Stimulated activated CD4-positive, alpha-beta T cell treated with anti-CD3 and anti-CD28 coated beads, TNF-alpha, amount 100 ng/mL, for 48 hours (primary cell): ENCODE measurements at places on chromosomes 7 and 10.

DNA sequence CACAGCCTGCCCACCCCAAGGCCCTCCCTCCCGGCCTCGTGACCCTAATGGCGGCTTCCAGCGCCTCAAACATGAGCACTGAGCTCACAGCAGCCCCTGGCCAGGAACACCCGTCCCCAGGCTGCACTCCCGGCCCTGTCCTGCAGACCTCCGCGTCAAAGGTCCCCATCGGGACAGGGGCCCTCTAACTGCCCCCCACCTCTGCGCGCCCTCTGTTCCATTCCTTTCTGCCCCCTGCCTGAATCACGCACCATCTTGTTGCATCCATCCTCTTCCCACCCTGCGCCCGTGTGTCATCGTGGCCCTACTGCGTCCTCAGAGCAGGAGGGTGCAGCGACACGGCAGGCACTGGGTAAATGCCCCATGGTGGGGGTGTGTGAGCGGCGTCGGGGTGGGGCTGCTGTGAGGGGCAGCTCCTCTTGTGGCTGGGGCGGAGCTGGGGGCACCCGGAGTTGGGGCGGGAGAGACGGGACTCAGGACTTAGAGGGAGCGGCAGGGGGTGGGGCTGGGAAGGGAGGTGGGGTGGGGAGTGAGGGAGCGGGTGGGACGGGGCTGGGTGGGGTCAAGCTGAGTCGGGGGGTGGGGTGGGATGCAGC lies 13.4 kb downstream of the SLC29A4 start:
- no peak for DNase-seq

GRCh38 chr7:101998906-101999240 lies 181.4 kb downstream of the CUX1 start:
- DNase-seq: no peak

DNA sequence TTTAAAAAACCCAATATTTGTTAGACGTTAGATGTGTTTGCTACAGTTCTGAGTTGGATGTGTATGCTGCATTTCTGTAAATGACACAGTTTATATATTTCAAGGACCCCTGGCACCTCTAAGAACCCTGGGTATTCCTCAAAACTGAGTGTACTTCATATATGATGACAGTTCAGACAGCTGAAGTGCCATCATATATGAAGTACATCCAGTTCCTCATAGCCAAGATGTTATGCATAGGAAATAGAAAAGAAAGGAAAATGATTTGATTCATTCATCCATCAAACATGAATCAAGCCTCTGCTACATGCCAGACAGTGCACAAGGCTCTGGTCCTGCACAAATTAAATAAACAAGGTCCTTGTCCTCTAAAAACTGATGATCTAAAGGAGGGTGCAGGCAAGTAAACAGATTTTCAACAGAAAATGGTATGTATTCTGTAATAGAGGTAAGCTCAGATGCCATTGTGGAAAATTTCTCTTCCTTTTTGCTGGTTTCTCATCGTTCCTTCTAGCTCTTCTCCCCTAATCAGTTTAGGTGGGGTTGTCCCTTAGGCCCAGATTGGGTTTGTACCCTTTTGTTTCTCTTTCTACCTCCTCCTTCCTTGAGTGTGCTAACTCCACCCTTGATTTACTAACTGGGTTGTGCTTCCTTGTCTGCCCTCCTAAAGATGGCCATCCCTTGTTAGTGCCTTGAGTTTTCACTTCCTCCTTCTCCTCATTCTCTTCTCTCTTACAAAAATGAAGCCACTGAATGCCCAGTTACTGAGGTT lies 25.3 kb upstream of the SMIM30 start:
- DNase-seq: no peak

GRCh38 chr7:152363798-152364197 lies 72.0 kb downstream of the KMT2C start:
- no peak for DNase-seq

DNA sequence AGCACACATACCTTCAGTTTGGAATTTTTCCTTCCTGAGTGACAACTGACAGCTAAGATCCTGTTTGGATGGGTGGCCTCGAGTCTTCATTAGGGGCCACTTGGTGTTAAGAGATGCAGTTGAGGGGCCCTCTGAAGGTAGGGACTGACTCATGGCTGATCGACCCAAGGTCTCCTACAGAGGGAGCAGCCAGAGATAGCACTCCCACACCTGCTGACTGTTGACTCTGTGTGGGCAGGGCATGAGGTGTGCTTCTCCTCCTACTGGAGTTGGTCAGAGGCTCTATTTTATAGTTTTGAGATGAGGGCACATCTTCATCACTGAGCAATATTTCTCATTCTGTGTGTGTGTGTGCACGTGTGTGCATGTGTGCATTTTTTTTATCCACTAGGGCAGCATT lies 378.8 kb upstream of the PODXL start:
- DNase-seq: no peak

DNA sequence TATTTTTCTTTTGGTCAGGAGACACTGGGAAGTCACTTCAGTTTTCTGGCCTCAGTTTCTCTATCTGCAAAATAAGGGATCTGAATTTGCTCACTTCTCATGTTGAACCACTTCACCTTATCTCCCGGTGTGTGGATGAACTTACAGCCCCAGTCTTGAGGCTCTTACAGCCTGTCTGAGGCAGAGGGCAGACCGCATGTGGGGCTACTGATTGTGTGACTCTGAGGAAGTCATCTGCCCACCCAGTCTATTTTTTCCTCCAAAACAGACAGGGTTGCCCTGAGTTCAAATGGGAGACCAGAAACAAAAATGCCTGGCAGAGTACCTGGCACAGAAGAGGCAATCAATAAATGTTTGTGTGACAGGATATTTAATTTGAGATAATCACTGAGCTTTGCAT lies 78.3 kb downstream of the LRMDA start:
- DNase-seq: no peak

GRCh38 chr7:83162402-83163256 lies at the start of gene PCLO:
Gene PCLO (minus strand): TSS chr7:83162884. CDS start chr7:83162592, 292 bp downstream.
- peak; percentile 19 for DNase-seq

DNA sequence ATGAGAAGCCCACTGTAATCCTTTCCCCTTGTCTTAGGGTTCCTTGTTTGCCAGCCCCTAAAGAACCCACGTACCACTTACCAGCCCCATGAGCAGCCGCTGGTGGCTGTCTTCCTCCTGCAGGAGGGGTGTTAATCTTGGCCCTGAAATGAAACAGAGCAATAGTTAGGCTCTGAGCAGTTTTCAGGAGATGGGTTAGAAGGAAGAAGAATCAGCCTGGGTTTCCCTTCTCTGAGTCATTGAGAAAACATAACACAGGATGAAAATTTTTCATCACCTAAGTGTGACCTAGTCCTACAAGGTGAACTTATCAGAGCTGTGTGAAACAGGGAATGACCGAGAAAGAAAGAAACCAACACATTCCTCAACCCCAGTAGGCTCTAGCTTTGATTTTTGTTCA lies 90.0 kb downstream of the GSAP start:
- no peak for DNase-seq

DNA sequence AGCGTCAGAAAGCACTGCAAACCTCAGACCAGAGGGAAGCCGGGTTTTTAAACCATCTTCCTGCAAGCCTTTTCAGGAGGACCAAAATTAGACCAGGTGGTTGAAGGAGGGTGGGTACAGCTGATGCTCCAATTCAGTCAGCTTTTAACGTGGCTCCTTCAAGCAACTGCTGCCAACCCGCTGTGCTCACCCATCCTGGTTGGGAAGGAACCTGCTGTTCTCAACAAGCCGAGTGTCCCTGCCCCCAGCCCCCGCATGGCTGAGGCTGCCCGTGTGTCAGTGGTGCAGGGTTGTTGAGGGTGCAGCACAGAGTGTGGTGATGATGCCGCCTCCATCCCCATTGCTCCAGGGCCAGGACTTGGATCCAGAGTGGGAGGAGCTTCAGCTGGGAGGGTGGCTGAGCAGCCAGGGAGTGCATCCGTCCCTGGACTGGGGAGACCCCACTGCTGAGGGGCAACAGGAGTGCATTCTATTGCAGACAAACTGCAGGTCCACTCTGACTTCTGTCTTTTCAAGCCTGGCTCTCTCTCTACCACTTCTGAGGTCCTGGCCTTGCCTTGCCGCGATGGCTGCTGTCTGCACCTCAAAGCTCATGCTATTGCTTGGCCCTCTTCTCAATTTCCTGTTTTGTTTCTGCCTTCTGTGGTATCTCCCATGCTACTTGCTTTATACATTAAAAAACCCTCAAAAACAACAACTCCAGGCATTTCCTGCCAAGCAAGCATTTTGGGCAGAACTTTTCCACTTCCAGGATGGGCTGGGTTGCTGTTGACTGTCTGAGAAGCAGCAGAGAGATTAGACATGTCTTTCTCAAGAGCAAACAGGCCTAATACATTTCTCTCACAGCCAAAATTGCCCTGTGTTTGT lies 134.7 kb downstream of the DNAJB6 start:
- DNase-seq: no peak

DNA sequence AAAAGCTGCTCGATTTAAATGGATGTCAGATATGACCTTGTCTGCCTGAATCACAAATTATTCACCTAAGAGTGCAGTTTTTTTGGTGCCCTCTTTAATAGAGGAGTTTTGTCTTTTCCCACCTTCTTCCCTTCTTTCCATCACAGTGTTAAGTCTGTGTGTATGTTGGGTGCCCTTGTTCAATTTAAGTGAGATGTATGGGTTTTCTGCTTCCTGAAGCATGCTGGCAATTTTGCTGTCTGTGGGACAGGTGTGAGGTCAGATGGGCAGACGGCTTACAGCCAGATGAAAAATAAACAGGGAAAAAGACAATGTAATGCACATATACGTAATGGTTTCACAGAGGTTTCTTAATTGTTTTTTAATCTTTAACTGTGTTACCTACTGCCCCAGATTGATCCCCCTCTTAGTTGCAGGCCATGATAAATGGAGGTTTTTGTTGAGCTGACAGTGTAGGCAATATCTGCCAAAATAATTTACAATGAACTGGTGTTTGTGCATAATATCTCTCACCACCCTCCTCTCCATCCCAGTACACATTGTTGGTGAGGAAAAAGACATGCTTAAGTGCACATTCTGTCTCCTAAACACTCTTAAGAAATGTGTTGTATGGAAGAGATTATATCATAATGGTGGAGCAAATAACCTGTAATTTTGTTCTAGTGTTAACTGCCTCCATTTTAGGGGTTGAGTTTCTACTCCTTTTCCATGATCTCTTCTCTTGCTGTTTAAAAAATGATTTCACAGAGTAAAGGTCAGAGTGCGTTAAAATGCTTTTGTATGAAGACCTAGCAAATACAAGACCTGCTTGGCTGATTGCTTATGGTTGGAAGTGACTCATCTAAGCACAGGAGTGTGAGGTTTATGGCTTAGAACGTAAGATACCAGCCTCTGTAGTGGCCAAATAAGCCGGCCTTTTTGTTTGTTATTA lies 123.9 kb downstream of the LRRC4 start:
- DNase-seq: no peak

DNA sequence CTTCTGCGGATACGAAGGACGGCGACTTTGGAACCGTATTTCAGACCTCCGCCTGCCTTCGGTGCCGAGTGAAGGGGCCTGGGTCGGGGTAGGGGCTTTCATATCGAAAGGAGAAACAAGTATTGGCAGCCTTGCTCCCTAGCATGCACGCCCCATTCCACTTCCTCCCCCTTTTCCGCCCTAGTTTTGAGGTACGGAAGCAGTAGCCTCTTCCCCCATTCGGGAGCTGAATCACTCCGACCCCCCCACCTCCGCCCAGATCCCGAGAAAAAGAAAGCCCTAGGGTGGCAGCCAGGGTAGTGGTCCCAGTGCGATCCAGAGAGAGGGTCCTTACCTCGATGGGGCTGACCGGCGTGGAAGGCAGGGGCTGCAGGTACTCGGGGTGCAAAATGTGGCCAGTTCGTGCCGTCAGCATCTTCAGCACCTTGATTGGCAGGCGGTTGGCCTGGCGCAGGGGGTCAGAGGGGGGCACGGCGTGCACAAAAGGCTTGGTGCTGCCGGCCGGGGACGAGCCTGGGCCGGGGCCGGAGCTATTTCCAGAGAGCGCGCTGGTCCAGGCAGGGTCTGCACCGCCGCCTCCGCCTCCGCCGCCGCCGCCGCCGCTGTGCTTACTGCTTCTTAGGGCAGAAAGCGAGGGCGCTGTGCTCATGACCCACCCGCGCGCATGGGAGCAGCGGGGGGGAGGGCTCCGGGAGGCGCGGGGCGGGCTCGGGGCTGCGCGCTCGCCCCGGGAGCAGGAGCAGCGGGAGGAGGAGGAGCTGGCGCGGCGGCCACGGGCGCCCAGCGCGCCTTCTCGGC lies 594 bp downstream of the ZNF503 start:
- DNase-seq: no peak

- no peak for DNase-seq
Observed at GRCh38 chr7:124992851-124993562, 63.4 kb upstream of the POT1 start.

- no peak for DNase-seq
Observed at GRCh38 chr10:88557256-88557655, 25.9 kb downstream of the RNLS start.

GRCh38 chr7:131556053-131556908 lies at the start of gene PODXL:
Gene PODXL (minus strand): TSS chr7:131556628. CDS start chr7:131556359, 269 bp downstream.
- peak; percentile 12 for DNase-seq

DNA sequence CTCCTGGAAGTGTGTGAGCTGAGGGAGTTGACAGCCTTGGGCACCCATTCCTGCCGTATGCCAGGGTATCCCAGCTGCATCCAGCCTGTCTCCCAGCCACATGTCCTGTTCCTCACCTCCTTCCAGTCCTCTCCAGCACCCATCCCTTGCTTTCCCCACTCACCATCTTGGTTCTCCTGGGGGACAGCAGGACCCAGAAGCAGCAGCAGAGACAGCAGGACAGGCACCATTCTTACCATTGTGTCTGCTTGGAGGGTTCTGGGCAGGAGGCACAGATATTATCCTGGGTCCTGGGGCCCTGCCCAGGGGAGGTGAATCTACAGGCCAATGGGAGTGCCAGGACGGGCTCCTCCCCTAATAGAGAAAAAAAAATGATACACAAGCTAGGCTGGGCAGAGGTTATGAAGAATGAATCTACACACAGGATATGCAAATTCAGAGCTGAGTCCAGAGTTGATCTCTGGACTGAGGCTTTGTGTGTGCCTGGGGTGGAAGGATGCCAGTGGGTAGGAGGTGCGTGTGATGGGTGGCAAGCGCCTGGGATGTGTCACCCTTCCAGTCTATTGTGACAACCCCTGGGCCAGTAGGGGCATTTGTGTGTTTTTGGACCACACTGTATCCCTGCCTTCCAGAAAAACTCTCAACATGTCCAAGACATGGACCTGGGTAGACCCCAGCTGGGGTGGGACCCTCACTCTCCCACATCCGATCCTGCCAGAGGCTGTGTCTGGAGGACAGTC lies at the start of gene AZGP1:
AZGP1 (minus strand) TSS at position 250 of the 740 bp plus-strand sequence; CDS start at position 239, 11 bp downstream.
- DNase-seq: no peak

GRCh38 chr7:103466814-103467213 lies 20.8 kb upstream of the SLC26A5 start:
- DNase-seq: no peak

- DNase-seq: no peak
Observed at GRCh38 chr7:16648551-16648950, 2.6 kb downstream of the BZW2 start.

- DNase-seq: no peak
Observed at GRCh38 chr7:80711531-80711930, 73.1 kb downstream of the CD36 start.
